ENCODE measurements at places on chromosomes 3 and 15. TPM values are rescaled to one million over a fixed set of nuclear protein-coding genes. Genes with fewer than 3 reads are reported as not detected.

DNA sequence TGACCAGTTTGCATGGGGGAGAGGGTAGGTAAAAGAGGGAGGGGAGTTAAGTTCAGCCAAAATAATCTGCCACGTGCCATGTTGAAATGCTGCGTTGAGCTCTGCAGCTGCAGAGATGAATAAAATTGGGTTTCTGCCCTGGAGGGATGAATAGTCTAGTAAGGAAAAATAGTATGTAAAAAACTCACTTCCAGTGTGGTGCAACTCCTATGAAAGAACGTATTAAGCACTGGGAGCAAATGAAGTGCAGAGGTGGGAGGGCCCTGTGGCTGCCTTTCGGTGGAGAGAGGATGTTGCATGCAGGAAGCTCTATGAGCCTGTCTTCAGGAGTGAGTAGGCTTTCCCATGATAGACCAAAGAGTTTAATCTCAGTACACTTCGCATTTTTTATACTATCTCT lies 8.6 kb downstream of the CEP63 start:
- 0 out of 2 replicates have a peak, but pooled peaks cover 6% of the 10 kb centered on the region for H3K36me3 ChIP-seq
- no peaks in the 10 kb centered on the region for H3K4me1 ChIP-seq
- no peak overlapping the region for H3K27ac ChIP-seq
- no peak for DNase-seq
- H3K27me3 ChIP-seq = no peaks in the 10 kb centered on the region

TMEM115 gene
- total RNA-seq = 95.4 TPM

GPR87 gene
- total RNA-seq = not detected

- no peaks in the 10 kb centered on the region for H3K27me3 ChIP-seq
- H3K36me3 ChIP-seq = no peaks in the 10 kb centered on the region
- peak overlapping the region; percentile 75 for H3K4me3 ChIP-seq
- no peaks in the 10 kb centered on the region for H3K4me1 ChIP-seq
- H3K27ac ChIP-seq = no peak overlapping the region
- peak; percentile 41 for DNase-seq
Measured at GRCh38 chr3:183824761-183825455, 469 bp downstream of the MAP6D1 start.

DNA sequence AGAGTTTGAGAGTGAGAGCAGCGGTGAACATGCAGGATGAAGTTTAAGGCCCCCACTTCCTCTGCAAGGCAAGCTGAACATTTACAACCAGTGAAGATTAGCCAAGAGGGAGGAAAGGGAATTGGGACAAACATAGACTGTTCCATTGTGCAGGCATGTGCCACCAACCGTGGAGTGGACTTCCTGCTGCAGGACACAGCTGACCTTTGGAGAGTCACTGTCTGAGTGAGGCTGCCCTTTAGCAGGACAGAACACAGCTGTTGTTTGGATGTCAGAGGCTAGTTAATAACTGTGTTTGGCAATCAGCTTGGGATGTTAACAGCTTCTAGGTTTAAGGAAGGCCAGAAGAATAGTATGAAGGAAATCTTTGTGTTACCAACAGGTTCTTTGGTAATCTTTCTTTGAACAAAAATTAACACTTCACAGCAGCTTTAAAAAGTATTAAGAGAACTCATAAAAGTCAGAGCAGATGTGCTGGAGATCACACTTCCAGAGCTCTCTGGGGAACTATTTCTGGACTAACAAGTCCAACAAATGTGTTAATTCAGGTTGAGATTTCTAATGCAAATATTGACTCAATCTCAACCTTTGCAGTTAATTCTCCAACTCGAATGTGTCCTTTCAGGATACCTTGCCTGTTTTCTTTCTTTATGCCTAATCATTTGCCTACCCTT lies 31.4 kb downstream of the CTDSPL start:
- H3K4me3 ChIP-seq = no peak overlapping the region
- peak; percentile 6 for DNase-seq
- no peaks in the 10 kb centered on the region for H3K36me3 ChIP-seq
- H3K4me1 ChIP-seq = no peaks in the 10 kb centered on the region
- H3K27ac ChIP-seq = no peak overlapping the region

UMPS gene
- total RNA-seq = 18.0 TPM

- no peak for DNase-seq
- H3K36me3 ChIP-seq = no peaks in the 10 kb centered on the region
- no peaks in the 10 kb centered on the region for H3K27me3 ChIP-seq
- H3K4me1 ChIP-seq = peaks cover 13% of the 10 kb centered on the region
- H3K27ac ChIP-seq = no peak overlapping the region
Measured at GRCh38 chr3:5007873-5008272, 28.6 kb downstream of the BHLHE40 start.

RARB gene
- not detected for total RNA-seq

- DNase-seq = no peak
- H3K27ac ChIP-seq = no peak overlapping the region
- no peaks in the 10 kb centered on the region for H3K4me1 ChIP-seq
- no peaks in the 10 kb centered on the region for H3K36me3 ChIP-seq
- H3K27me3 ChIP-seq = no peaks in the 10 kb centered on the region
Measured at GRCh38 chr3:4802903-4803302, 176.3 kb upstream of the BHLHE40 start.

DNA sequence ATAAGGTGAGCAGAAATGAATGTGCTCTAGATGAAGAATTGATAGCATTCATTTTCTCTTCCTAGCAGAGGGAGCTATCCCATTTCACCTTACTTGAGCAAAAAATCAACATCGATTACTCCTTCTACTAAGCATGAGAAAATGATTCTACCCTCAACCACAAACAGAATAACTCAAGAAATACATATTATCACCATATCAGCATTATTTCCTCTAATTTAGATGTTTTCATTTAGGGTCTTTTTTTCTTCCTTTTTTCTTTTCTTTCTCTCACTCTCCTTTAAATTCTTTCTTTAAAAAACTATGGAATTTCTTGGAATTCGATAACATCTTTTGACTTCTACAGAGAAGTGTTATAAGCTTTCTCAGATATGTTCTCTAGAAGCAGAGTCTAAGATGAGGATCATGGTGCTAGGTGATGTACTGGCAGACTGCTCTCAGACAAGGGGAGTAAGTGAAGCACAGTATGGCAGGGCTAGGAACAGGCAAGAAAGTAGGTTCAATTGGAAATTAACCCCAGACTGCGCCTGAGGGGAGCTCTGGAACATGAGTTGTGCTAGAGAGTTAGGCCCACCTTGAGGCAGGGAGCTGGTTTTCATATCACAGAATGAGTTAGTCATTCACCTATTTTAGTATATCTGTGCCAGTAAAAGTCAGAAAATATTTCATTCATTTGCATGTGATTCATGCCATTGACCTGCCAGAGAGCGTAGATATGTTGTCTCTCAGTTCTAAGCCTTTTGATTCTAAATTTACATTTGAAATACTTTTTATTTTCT lies 279.2 kb upstream of the KCNH8 start:
- no peak overlapping the region for H3K4me3 ChIP-seq
- no peaks in the 10 kb centered on the region for H3K4me1 ChIP-seq
- no peaks in the 10 kb centered on the region for H3K27me3 ChIP-seq
- H3K36me3 ChIP-seq = no peaks in the 10 kb centered on the region
- DNase-seq = no peak
- no peak overlapping the region for H3K27ac ChIP-seq

MKRN3 gene
- total RNA-seq = 0.13 TPM

DNA sequence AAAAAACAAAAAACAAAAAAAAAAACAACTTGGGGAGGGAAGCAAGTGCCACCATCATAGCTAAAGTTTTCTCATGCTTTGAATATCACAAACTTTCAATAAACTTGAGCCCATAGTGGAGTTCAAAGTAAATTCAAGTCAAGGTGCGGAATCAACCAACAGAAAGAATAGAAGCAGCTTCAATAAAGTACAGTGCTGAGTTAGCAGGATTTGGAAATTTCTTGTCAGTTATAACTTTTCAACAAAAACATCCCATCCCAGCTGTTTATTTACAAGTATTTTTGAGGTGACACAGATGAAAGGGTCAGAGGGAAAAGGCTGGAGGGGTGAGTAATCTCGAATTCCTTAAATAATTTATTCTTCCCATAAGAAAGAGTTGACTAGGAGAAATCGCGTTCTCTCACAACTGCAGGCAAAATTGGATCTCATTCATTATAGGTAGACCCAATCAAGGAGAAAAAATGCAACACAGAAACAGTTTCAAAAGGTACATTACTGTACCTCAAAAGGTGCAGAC lies 477.4 kb upstream of the RASGRP1 start:
- DNase-seq = no peak
- no peaks in the 10 kb centered on the region for H3K27me3 ChIP-seq
- no peak overlapping the region for H3K4me3 ChIP-seq
- H3K36me3 ChIP-seq = no peaks in the 10 kb centered on the region
- H3K27ac ChIP-seq = no peak overlapping the region
- no peaks in the 10 kb centered on the region for H3K4me1 ChIP-seq

PRICKLE2 gene
- total RNA-seq = 24.8 TPM

GRCh38 chr3:93973131-93974126 lies at the start of gene PROS1:
TSS of gene PROS1 (minus strand) at chr3:93973896. CDS start at chr3:93973749, 147 bp downstream.
- no peaks in the 10 kb centered on the region for H3K36me3 ChIP-seq
- peak within 1 kb of the TSS; percentile 79 for H3K4me3 ChIP-seq
- DNase-seq = peak; percentile 90
- H3K27ac ChIP-seq = peak within 1 kb of the TSS; percentile 88
- H3K27me3 ChIP-seq = no peaks in the 10 kb centered on the region

GPR160 gene
- total RNA-seq = 0.76 TPM

GRCh38 chr15:48477795-48478360 lies 146.6 kb downstream of the DUT start:
- peaks cover 94% of the 10 kb centered on the region for H3K36me3 ChIP-seq
- no peak overlapping the region for H3K4me3 ChIP-seq
- DNase-seq = no peak
- peak overlapping the region; percentile 50 for H3K27ac ChIP-seq
- H3K27me3 ChIP-seq = no peaks in the 10 kb centered on the region

SNX33 gene
- 28.7 TPM for total RNA-seq

- peaks cover 11% of the 10 kb centered on the region for H3K4me1 ChIP-seq
- H3K27me3 ChIP-seq = no peaks in the 10 kb centered on the region
- H3K36me3 ChIP-seq = no peaks in the 10 kb centered on the region
- no peak overlapping the region for H3K4me3 ChIP-seq
- no peak for DNase-seq
- H3K27ac ChIP-seq = no peak overlapping the region
Measured at GRCh38 chr15:100108346-100108745, 233.4 kb downstream of the ADAMTS17 start.

TMCO5A gene
- not detected for total RNA-seq

DNA sequence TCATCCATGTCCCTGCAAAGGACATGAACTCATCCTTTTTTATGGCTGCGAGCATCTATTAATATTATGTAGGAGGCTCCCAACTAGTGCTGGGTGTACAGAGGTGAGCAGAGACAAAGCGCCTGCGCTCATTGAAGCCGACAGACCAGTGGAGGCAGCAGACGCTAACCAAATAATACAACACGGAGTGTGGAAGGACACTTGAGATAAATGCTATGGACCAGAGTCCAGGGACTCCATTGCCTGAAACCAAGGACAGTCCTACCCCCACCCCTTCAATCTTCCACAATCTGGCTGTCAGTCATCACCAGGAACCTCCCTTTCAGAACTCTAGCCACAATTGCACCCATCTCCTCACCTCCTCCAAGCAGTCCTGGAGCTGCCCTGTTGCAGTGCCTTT lies 41.5 kb downstream of the KLHL6 start:
- peaks cover 37% of the 10 kb centered on the region for H3K27me3 ChIP-seq
- H3K4me1 ChIP-seq = no peaks in the 10 kb centered on the region
- H3K4me3 ChIP-seq = no peak overlapping the region
- H3K27ac ChIP-seq = no peak overlapping the region
- no peak for DNase-seq

GRCh38 chr15:101326462-101327146 lies 31.6 kb upstream of the SNRPA1 start:
- H3K4me1 ChIP-seq = no peaks in the 10 kb centered on the region
- DNase-seq = no peak
- H3K27ac ChIP-seq = no peak overlapping the region
- peaks cover 9% of the 10 kb centered on the region for H3K27me3 ChIP-seq

DNA sequence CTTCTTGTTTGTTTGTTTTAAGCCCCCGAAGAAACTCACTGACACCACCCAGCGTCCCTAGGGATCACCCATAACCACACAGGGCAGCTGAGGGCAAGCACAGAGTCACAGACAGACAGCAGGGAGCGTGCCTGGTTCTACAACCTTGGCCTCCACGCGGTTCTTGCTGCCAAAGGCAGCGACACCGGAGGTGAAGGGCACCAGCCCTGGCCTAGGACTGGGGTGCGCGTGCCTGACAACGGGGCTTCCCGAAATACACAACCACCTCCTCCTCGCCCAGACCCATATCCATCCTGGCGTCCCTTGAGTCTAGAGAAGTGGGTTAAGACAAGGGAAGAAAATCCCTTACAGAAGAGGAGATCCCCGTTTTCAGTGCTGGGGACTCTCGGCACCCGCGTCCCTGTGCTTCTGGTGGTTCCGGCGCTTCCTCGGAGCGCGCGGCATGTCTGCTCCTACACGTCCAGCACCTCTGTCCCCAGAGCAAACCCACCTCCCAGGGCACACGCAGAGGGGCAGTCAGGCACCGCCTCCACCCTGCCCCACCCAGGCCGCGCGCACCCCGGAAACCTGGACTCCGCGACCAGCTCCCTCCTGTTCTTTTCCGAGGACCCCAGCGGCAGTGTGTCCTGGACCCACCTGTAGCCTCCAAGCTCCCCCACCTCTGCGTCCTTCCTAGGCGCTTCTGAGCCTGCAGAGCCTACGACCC lies 911 bp downstream of the RFTN1 start:
- peaks cover 31% of the 10 kb centered on the region for H3K4me1 ChIP-seq
- DNase-seq = peak; percentile 76
- no peaks in the 10 kb centered on the region for H3K27me3 ChIP-seq
- peak overlapping the region; percentile 74 for H3K27ac ChIP-seq
- H3K36me3 ChIP-seq = no peaks in the 10 kb centered on the region
- peak overlapping the region; percentile 88 for H3K4me3 ChIP-seq

FSTL1 gene
- total RNA-seq = 4,171 TPM

DNA sequence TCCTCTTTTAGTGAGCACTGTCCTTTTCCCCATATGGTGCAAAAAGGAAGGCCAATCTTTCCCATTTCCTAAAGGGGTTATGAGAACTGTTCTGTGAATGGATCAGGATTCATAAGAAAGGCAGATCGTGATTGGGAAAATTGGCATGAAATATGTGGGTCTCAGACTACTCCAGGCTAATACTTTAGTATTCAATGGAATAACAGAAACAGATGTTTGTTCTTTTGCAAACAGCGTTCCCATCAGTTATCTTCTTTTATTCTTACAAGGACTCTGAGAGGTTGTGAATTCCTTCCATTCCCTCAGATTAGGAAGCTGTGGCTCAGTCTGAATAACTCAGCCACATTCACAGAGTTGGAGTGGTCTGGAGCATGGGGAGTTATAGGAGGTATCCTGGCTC lies 51.3 kb upstream of the MTMR10 start:
- no peaks in the 10 kb centered on the region for H3K4me1 ChIP-seq
- no peaks in the 10 kb centered on the region for H3K27me3 ChIP-seq
- no peak for DNase-seq
- H3K36me3 ChIP-seq = no peaks in the 10 kb centered on the region
- H3K4me3 ChIP-seq = no peak overlapping the region

DNA sequence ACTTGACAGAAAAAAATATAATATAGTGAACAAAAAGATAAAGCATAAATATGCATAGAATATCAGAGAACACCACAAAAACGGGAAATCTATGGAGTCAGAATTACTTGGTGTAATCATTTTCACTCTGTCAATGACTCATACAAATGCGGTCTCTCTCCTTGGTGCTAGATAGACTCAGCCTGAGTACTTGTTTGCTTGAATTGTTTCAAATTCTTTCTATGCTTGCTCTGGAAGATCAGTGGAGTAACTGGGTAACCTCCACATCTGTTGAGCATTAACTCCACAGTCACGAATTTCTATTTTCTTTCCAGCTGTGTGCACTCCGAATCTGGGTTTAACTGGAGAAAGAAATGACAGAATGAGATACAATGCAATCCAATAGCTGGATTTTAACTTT lies 760.4 kb downstream of the ZPLD1 start:
- no peak overlapping the region for H3K4me3 ChIP-seq
- H3K36me3 ChIP-seq = no peaks in the 10 kb centered on the region
- H3K27me3 ChIP-seq = no peaks in the 10 kb centered on the region

All from GM23248 (cell line).